ENCODE measurements at places on chromosomes 6 and 20.

GRCh38 chr6:47360388-47360787 is 50.7 kb upstream of the TNFRSF21 start:
- no peak for DNase-seq

GRCh38 chr6:96582021-96582420 is 19.1 kb downstream of the FHL5 start:
- DNase-seq, result no peak

DNA sequence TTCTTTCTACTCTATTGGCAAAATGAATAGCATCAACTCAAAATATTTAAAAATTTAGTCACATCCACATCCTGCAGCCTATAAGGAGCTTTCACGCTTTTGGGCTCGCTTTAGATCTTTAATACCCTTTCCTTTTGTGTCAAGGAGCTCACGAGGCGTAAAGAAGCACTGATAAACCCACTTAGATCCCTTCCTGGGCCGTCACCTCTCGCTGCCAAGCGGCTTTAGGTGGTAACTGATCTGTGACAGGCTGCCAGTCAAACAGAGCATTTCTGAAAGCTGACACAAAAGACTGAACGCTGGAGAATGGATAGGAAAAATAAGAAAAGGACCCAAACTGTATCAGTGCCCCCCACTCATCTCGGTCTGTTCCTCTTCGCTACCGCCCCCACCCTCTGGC is 385.7 kb upstream of the MMS22L start:
- no peak for DNase-seq

- no peak for DNase-seq
Measured at GRCh38 chr6:39059496-39060310, 11.1 kb downstream of the GLP1R start.

- no peak for DNase-seq
Measured at GRCh38 chr6:21924002-21924401, 330.5 kb downstream of the SOX4 start.

DNA sequence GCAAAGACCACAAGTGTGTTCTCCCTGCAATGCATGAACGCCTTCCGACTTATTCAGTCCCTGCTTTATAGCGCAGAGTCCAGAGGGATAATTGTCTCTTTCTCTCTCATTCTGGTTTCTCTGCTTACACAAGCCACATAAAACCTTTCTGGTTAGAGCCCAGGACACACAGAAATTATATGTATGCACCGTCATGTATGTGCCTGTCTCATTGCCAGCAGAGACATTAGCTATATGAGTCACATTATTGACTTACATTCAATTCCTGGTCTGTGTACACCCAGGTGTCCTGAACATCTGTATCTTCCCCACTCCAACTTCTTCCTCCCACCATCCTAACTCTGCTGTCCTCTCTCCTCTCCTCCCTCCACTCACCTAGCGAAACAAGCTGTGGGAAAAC is 44.0 kb downstream of the LRFN2 start:
- no peak for DNase-seq

GRCh38 chr6:151026041-151026663 is 160.7 kb downstream of the MTHFD1L start:
- DNase-seq, result no peak

- no peak for DNase-seq
Measured at GRCh38 chr20:12659942-12660341, 348.8 kb upstream of the SPTLC3 start.

GRCh38 chr6:78911218-78911940 is 44.0 kb downstream of the IRAK1BP1 start:
- DNase-seq, result no peak
